ENCODE measurements at places on chromosomes 12 and 14.

DNA sequence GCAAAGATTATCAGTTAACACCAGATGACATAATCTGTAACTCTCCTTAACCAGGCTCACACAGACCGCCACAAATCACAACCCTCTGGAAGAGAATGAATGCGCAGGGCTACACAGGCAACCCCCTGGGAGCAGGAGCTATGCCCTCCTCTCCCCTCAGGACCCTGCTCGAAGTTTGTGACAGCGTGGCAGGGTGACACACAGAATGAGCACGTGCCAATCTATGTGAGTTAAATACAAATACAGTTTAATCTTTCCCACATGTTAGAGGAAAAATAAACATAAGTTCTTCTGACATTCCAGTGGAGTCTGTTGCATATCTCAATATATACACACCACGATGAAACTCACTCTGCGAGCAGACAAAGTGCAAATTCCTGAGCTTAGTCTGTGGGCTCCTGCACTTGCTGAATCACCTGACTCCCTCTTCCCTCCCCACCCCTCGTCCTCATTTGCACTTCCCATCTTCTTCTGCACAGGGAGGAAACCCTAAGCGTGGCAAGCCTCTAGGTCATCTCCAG is 37.6 kb downstream of the BCAT1 start:
- no peak for DNase-seq

DNA sequence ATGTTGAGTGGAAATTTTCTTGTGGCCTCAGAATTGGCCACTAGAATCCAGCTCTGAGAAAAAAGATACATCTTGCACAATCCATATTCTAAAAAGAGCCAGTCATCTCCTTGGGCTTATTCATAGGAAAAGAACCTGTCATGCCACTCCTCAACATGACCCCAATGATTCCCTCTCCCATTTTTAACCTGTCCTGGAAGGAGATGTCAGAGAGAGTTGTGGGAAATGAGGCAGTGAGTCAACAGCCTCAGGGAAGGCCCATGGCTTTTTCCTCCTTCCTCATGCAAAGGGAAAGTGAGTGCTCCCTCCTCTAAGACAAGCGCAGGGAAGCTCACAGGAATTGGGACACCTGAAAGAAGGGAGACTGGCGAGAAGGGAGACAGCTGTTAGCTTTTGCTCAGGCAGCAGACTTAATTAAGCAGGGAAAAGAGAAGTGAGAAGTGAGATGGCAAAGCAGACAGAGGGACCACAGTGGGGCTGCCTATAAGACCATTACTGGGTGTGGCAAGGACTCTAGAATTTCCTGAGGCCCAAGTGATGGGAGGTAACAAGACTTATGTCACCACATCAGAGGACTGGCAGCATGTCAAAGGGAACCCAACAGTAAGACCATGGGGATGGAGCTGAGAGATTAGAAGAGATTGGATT is 10.2 kb upstream of the DHRS7 start:
- no peak for DNase-seq

DNA sequence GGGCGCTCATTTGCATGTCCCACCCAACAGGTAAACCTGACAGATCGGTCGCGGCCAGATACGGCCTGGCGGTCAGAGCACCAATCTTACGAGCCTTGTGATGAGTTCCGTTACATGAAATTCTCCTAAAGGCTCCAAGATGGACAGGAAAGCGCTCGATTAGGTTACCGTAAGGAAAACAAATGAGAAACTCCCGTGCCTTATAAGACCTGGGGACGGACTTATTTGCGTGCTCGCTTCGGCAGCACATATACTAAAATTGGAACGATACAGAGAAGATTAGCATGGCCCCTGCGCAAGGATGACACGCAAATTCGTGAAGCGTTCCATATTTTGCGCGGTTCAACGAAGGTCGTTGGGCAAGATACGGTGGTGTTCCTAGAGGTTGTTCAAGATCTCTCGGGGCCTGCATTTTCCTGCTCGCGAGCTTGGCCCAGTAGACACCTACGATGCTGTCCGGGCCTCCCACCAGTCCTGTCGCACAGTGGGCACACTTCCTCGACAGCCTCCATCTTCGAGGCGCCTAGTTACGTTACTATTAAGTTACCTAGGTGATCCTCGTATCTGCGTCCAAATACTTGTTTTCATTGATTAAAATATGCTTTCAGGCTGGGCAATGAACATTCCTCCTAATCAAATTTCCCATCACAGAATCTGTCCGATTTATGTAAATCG is at the start of gene RNU6-7:
Gene RNU6-7, plus strand, starts transcription at position 230 of the 675 bp plus-strand sequence.
- DNase-seq: peak; percentile 56

DNA sequence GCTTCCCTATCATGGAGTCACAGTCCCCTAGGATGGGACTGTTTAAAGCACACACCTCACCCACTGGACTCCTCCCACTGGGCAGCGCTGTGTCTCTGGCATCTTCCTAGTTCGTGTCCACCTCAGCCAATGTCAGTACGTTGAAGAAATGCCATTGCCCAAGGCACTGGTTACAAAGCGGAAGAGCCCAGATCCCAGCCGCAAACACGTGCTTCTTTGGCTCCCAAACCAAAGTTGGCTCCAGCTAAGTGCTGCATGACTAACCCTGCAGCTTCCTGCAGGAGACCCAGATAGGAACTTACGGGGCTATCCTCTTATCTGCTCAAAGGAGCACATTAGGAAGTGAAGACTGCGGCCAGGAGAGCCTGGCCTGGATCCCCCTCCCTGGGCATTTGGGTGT is 9.3 kb downstream of the SYNE3 start:
- DNase-seq: no peak

- no peak for DNase-seq
Measured at GRCh38 chr12:65634061-65634460, 190.2 kb upstream of the HMGA2 start.

- DNase-seq: peak; percentile 15
Measured at GRCh38 chr14:39430762-39431415, 1.3 kb downstream of the FBXO33 start.

DNA sequence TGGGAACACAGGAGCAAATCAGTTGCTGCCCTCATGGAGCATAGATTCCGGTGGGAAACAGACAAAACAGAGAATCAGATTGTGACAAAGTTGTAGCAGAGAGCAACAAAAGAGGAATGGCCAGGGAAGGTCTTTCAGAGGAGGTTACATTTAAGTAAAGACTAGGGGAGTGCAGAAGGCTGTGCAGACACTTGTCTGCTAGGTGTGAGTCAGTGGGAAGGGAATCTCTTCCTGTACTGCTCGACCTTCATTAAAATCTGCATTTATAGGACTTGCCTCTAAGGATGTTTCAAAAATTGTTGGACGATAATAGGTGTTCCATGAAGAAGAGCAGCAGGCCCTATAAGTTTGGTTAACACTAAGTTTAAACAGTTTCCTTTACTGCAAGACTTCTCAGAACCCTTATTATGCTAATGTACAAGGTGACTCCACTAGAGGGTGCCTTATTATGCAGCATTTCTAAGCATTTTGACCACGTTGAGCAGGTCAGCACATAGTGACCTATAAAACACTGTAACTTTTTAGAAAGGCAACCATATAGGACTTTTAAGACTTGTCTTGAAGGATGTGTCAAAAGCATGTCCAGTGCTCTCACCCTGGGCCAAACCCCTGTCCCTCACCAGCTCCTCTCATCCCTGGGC is 91.8 kb upstream of the RIC8B start:
- no peak for DNase-seq

- no peak for DNase-seq
Measured at GRCh38 chr12:53056296-53056695, 6.4 kb downstream of the TNS2 start.

DNA sequence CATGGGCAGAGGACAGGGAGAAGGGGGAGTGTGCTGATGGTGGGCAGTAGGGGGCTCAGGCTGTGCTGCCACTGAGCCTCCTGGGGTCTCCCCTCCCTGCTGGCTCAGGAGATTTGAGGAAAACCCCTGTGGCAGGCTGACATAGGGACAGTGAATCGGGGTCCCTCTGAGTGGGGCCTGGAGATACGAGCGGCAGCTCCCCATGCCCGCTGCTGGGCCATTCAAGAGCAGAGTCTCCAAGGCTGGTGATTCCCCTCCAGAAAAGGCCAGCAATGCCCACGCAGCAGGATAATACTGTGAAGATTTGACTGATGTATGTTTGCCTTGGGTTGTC is 288.7 kb upstream of the SFSWAP start:
- DNase-seq: no peak

GRCh38 chr14:61609884-61610283 is 85.4 kb upstream of the HIF1A start:
- no peak for DNase-seq
